ENCODE measurements at places on chromosomes 1 and 21.
A peak's percentile ranks its signal among the peaks of the same experiment; 100 is the strongest.

DNA sequence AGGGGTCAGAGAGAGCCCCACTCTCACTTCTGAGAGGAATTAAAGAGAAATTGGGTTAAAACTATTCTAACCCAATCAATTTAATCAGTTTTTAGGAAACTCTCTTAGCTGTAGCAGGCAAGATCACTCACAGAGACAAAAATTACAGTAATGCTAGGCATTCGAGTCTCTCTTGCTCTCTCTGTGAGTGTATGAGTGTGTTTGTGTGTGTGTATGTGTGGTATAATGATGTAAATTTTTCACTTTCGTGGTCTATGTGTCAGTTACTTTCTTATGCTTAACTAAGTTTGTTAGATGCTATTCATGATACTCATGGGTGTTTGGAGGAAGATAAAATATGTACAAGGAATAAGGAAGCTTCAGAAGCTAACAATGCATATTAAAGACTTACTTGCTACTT is 131.3 kb downstream of the FASLG start:
- no peak for DNase-seq

DNA sequence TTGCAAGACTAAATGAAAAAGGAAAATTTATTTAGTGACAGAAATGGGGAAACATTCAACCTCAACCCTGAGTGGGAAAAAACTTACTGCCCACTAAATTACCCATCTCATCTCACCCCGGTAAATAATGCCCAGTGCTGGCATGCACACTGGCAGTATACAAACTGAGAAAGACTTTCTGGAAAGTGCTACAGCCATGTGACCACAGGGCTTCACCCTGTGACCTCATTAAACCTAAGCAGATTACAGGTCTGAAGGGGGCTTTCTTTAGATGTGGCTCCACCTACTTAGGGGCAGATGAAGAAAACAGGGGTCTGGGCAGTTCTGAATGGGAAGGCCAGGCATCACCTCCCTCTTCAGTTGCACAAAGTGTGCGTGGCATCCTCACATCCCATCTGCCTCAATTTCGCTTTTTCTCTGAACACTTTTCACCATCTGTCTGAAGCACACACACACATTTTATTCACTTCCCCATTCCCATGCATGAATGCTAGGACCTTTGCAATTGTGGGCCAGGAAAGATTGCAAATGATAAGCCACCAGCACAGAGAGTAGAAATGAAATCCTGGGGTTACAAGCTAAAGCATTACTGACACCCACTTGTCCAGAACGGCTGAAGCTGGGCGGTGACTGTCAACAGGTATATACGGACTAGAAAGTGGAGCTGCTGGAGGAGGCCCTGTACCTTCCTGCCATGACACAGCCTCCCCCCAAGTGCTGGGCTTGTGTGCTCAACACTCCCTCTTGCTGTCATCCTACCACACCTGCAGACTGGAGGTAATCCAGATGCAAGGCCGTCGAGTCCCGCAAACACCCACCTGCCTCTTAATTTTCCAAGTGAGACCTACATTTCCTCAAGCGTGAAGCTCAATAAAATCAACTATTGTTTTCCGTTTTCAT is 2.7 kb downstream of the NADK start:
- DNase-seq: no peak

- no peak for DNase-seq
These were observed 19.1 kb downstream of the TRAF5 start for GRCh38 chr1:211345719-211346118.

- no peak for DNase-seq
These were observed 8.4 kb downstream of the ARMH1 start for GRCh38 chr1:44682883-44683265.

DNA sequence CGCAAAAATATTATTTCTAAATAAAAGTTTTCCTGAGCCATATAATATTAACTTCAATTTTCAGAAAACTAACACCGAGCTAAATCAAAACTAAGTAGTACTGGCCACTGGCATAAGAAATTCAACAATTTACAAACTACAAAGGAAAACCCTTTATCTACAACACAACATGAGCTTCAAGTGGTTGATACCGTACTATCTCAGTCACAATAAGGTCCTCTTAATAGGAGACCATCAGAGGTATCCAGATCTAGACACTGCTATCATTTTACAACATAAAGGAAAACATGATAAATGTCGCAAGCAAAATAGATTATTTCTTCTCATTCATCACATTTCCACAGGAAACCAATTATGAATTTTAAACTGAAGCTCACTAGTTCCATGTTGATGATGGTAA is 39.5 kb downstream of the GATAD2B start:
- DNase-seq: no peak

DNA sequence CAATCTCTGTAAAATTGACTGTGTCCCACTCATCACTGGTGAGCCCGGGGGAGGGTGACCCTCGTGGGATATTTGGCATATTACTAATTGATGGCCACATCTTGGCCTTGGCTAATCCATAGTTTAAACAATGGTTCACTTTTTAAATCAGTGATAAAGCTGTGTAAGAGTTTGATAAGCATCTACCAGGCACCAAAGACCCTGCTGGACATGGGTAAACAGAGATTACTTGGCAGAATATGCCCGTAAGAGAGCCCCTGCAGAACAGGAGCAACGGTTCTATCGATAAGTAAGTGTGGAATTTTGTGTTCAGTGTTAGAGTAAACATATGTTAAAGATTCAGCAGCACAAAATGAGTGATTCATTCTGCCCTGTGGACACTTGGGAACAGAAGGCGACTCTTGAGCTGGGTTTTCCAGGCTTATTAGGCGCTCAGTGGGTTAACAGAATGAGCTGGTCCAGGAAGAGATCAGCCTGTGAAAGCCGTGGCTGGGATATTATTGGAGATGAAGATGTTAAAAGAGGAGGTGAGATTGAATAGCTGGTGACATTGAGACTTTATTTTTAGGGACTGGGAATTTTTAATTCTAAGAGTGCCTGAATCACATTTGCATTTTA is 55.9 kb downstream of the CNST start:
- DNase-seq: no peak

- DNase-seq: no peak
These were observed 23.5 kb downstream of the NTPCR start for GRCh38 chr1:232973652-232974611.

DNA sequence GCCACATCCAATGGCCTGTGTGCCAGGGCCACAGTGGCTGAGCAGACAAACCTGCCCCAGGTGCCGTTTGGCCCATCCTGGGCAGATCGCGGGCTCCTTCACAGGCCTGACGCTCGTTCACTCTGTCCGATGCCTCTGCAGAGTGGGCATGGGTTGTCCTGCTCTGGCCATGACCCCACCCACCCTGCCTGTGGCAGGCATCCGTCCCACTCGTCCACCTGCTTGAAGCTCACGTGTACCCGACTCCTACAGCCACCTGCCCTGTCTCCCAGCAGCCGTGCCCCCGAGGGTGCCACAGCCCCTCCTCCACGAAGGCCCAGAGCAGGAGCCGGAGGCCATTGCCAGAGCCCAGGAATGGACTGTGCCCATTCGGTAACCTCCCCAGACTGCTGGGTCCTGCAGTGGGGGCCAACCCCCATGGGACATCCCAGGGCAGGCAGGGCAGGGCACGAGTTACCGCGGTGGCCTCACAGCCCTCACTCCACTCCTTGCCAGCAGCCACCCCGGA is 41.9 kb downstream of the TRIM11 start:
- peak; percentile 7 for DNase-seq

DNA sequence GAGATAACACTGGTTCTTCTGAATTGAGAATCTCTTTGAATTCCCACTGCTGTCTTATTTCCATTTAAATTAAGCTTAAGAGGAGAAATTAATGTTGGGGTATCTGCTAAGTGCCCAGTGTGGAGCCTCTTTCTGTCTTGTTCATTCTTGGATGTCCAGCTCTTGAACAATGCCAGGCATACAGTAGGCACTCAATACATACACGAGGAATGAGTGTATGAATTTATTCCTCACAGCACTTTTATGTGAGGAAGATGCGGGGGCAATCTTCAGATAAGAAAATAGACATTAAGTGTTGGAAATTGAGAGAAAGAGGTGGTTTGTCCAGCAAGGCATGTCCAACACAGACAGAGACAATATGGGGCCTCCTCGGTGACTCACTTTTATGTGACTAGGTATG is 11.8 kb upstream of the ATF3 start:
- DNase-seq: no peak

GRCh38 chr1:67909776-67910175 is 76.5 kb upstream of the GNG12 start:
- DNase-seq: no peak

DNA sequence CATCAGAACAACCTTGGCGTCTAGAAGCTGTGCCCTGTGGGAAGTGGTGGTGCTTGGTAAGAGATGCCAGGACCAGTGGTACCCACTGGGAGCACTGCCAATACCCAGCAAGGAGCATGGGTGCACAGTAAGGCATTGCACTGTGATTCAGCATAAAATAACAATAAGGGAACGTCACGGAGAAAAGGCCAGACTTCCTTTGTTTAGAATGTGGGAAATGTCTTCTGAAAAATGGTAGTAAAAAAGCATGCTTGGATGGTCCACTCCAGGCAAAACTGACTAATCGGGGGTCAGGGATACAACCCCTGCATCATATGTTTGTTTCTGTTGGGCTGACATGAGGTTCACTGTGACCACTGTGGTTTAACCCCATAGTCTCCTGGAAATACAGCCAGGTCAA is 14.7 kb downstream of the METTL18 start:
- no peak for DNase-seq

DNA sequence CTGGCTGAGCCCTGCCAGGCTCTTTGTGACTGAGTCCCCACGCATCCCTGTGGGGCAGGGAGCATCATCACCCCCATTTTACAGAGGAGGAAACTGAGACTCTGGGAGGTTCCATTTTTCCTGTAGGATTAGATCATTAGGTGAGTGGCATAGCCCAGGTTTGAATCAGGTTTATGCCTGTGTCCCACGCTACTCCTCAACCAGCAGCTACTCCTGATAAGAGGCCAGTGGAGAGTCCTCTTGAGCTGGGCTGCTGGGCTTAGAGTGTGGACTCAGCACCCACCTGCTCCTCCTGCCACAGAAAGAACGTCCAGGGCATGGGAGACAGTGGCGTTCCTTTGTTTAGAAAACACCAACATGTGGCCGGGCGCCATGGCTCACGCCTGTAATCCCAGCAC is 30.7 kb downstream of the TNFRSF1B start:
- no peak for DNase-seq

- no peak for DNase-seq
These were observed 13.4 kb downstream of the ATF3 start for GRCh38 chr1:212621949-212622305.

GRCh38 chr1:211485480-211485857 is 6.5 kb downstream of the RD3 start:
- DNase-seq: no peak

DNA sequence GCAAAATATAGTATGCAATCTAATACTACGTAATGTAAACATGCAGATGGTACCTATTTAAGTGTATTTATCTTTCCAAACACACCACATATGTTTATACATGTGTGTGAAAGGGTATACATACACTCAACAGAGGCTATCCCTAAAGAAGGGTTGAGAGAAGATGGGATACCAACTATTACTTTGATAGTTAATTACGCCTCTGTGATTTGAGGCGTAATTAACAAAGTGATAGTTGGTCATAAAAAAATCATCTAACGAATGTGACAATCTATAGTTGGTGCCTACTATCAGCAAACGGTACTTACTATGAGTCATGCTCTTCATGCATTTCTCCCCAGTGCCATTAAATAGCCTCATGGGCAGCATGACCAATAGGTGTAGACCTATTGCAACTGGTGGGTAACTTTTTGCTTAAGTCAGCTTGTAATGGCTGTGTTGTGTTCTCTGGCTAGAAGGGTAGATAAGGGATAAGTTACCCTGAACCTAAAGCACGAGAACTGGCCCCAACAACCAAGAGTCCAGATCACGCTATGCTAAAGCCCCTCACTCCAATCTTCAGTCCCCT is 15.3 kb downstream of the RCAN1 start:
- DNase-seq: no peak

DNA sequence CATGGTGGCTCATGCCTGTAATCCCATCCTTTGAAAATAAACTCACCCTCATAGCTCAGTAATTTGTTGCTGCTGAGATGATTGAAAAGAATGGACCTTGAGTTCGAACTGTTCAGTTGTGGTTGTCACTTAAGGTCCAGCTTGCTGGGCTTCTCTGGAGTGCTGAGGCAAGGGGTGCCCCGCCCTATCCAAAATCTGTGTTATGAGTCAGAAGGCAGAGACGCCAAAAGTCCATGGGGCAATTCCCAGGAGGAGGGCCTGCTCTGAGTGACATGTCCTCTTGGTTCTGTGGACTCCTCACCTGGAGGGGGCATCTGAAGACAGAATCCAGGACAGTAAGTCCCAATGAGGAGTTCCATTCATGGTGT is 64.8 kb downstream of the MYOM3 start:
- no peak for DNase-seq

DNA sequence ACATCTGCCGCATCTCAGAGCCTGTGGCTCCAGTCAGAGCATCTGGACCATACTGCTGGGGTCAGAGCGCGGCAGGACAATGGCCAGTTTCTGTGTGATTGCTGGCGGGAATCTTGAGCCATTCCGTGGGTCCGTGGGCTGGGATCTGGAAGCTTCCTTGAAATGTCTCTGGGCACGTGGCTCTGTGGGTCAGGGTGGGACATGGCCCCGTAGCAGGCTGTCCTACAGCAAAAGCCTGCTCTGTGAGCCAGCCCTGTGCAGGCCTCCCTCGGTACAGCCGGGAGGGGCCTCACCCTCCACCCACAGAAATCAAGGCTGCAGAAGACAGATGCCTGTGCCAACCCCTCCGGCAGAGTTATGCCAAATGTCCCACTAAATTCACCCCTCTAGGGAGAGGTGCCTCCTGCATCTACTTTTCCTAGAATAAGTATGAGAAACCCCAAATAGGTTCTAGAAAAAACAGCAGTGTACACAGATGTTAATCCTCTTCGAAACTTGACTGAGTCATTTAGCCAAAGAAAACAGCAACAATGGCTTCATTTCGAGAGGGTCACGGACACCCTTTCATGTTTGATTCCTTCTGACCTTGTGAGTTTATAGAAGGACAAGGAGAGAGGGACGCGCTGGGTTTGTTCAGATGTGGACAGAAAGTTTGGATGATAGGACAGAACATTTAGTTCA is 27.8 kb downstream of the COL18A1 start:
- no peak for DNase-seq

GRCh38 chr1:103333141-103333540 is 192.4 kb upstream of the RNPC3 start:
- DNase-seq: no peak

GRCh38 chr1:184380468-184380867 is 6.4 kb upstream of the C1orf21 start:
- DNase-seq: no peak

All from posterior cingulate gyrus (tissue), 11 donors.